Stimulated activated CD8-positive, alpha-beta memory T cell treated with anti-CD3 and anti-CD28 coated beads, Interleukin-7, amount 100 ng/mL, for 1 hour (primary cell): ENCODE measurements at places on chromosomes 1 and 21.

DNA sequence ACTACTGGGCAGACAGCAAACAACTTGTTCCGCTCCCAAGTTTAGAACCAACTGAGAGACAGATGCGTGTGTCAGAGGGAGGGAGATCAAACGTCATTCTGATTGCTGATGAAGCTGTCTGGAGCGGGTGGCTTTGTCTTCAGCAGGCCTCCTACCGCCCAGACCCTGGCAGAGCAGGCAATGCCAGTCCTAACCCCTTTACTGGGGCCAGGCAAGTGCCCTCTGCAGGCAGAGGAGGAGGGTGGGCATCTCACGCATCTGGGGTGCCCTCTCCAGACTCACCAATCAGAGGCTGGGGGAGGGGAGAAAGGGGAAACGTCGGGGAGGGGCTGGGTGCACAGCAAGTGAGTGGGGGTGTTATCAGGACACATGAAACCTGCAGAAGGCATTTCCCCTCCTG is 126.6 kb downstream of the ACTL8 start:
- no peak for DNase-seq

- DNase-seq: no peak
Observed at GRCh38 chr1:193438771-193439170, 252.4 kb upstream of the B3GALT2 start.

GRCh38 chr21:46351476-46352163 is 27.7 kb downstream of the PCNT start:
- DNase-seq: no peak

GRCh38 chr1:235351898-235352297 is 15.3 kb upstream of the TBCE start:
- no peak for DNase-seq

GRCh38 chr21:38330666-38331065 is 73.9 kb downstream of the KCNJ15 start:
- DNase-seq: no peak

- no peak for DNase-seq
Observed at GRCh38 chr1:74584185-74584584, 71.8 kb upstream of the LRRC53 start.
